ENCODE measurements at places on chromosomes 1 and 21. TPM values are rescaled to one million over a fixed set of nuclear protein-coding genes. Genes with fewer than 3 reads are reported as not detected.

Gene MRTO4
- total RNA-seq, result 46.4 TPM

Gene DDR2
- total RNA-seq, result 190 TPM

Gene BGLAP
- total RNA-seq, result 0.57 TPM

Gene CLCA2
- 0.44 TPM for total RNA-seq

Gene MYBPH
- total RNA-seq, result 0.88 TPM

Gene TEDDM1
- not detected for total RNA-seq

Gene ZMYND12
- 0.14 TPM for total RNA-seq

Gene MCOLN2
- total RNA-seq, result 0.29 TPM

Gene VSIG8
- 0.43 TPM for total RNA-seq

Gene HSPB7
- total RNA-seq, result 3.7 TPM

Gene OR2AK2
- not detected for total RNA-seq

Gene NCSTN
- total RNA-seq, result 99.5 TPM

Gene ZC3H11A
- total RNA-seq, result 106 TPM

Gene NPR1
- total RNA-seq, result 0.88 TPM

Gene USP16
- total RNA-seq, result 45.7 TPM

Gene CACNA1S
- not detected for total RNA-seq

Gene LCE1A
- not detected for total RNA-seq

Gene ZSWIM5
- 0.22 TPM for total RNA-seq

Gene AMPD1
- not detected for total RNA-seq

Measured in placental pericyte (primary cell).